ENCODE measurements at places on chromosomes 1 and 21. TPM values are rescaled to one million over a fixed set of nuclear protein-coding genes. Genes with fewer than 3 reads are reported as not detected.

Gene HMGN2
- total RNA-seq: 295 TPM

GRCh38 chr1:235843461-235843961 is 23.2 kb downstream of the LYST start:
- H3K4me1 ChIP-seq: peaks cover 5% of the 10 kb centered on the region
- no peaks in the 10 kb centered on the region for H3K27me3 ChIP-seq
- peaks cover 4% of the 10 kb centered on the region for H3K36me3 ChIP-seq
- H3K4me3 ChIP-seq: no peak overlapping the region
- no peak overlapping the region for H3K27ac ChIP-seq
- no peak for DNase-seq

GRCh38 chr1:96521994-96522760 is 199.4 kb upstream of the PTBP2 start:
- no peaks in the 10 kb centered on the region for H3K27me3 ChIP-seq
- peaks cover 20% of the 10 kb centered on the region for H3K4me1 ChIP-seq
- H3K36me3 ChIP-seq: no peaks in the 10 kb centered on the region
- no peak overlapping the region for H3K4me3 ChIP-seq

DNA sequence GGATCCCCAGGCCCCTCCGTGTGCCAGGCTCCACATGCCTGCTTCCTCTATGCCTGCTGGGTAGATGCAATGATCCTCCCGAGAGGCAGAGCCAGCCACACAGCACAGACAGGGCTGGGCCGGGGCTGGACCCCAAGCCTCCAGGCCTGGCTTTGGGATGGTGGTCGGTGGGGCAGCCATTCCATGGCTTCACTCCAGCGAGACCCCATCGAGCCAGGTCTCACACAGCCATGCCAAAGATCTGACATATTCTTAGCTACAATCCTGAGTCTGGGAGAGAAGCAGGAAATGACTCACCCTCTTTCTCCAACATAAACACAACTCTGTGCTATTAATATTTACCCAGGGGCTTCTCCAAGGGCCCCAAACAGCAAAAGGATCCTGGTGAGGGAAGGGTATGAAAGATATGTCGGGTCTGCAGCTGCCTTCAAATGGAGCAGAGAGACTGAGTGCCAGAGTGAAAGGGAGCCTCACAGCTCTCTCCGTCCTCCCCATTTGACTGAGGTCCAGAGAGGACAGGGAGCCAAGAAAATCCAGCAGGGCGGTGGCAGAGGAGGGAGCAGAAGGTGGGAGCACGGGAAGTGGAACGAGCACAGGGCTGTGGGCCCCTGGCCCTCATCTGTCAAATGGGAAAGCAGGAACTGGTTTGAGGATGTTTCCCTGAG is 639.5 kb downstream of the MATN1 start:
- peak overlapping the region; percentile 18 for H3K4me3 ChIP-seq
- peaks cover 34% of the 10 kb centered on the region for H3K4me1 ChIP-seq
- H3K27ac ChIP-seq: peak overlapping the region; percentile 96

Gene FCRLB
- total RNA-seq: 0.27 TPM

- no peak overlapping the region for H3K27ac ChIP-seq
- H3K4me3 ChIP-seq: no peak overlapping the region
- no peaks in the 10 kb centered on the region for H3K27me3 ChIP-seq
- no peaks in the 10 kb centered on the region for H3K4me1 ChIP-seq
Measured at GRCh38 chr1:152972196-152972886, 1.9 kb downstream of the SPRR4 start.

Gene NUDT4B
- 0.68 TPM for total RNA-seq

Gene C4BPA
- not detected for total RNA-seq

DNA sequence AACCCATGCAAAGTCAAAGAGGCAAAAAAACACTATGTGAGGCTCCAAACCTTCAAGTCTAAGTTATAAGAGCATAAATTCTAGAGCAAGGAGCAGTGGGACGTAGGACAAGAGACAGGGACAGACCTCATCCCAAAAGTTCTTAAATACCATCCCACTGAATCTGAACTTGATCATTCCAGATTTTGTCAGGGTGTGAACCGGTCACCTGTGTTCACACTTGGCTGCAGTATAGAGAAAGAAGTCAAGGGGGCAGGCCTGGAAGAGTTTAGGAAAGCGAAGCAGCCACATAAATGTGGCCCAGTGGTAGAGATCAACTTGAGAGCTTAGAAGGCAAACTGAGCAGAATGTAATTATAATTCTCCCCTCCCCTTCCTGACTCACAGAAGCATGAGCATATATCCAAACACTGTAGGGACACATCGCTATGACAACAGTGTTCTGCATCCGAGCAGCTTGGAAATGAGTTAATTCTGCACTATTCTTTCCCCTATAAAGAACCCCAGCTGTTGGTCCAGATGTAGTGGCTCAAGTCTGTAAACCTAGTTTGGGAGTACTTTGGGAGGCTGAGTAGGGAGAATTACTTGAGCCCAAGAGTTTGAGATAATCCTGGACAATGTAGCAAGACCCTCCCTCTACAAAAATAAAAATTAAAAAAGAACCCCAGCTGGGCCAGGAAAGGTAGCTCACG is 2.7 kb downstream of the AKR7A2 start:
- H3K4me1 ChIP-seq: peaks cover 32% of the 10 kb centered on the region
- DNase-seq: no peak
- H3K27ac ChIP-seq: no peak overlapping the region
- peaks cover 38% of the 10 kb centered on the region for H3K36me3 ChIP-seq
- no peaks in the 10 kb centered on the region for H3K27me3 ChIP-seq

GRCh38 chr1:183301239-183301638 is 115.2 kb downstream of the LAMC2 start:
- H3K4me1 ChIP-seq: peaks cover 19% of the 10 kb centered on the region
- no peaks in the 10 kb centered on the region for H3K27me3 ChIP-seq
- no peak overlapping the region for H3K4me3 ChIP-seq

Gene THRAP3
- total RNA-seq: 117 TPM

Gene GJA4
- total RNA-seq: not detected

GRCh38 chr1:154767315-154768240 is 102.5 kb downstream of the KCNN3 start:
- H3K4me1 ChIP-seq: peaks cover 13% of the 10 kb centered on the region
- no peak overlapping the region for H3K4me3 ChIP-seq
- peak; percentile 88 for DNase-seq
- peaks cover 45% of the 10 kb centered on the region for H3K27me3 ChIP-seq

DNA sequence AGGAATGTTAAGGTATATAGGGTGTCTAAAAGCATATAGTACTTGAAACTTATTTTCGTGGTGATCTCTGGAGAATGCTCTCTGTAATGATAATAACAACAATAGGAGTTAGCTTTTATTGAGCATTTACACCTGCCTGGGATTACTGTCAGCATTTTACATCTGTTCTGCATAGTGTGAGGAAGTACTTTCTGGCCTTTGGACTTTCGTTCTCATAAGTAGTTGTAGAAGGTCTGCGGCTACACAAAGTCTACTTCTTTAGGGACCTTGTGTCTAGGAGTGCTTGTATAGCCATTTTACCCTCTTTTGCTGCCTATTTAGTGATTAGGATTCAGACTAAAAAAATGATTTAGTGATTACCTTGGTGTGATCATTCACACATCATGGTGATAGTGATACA is 103.6 kb upstream of the GPR52 start:
- DNase-seq: no peak
- H3K27ac ChIP-seq: no peak overlapping the region
- no peaks in the 10 kb centered on the region for H3K27me3 ChIP-seq
- no peak overlapping the region for H3K4me3 ChIP-seq
- no peaks in the 10 kb centered on the region for H3K4me1 ChIP-seq
- H3K36me3 ChIP-seq: peaks cover 3% of the 10 kb centered on the region

GRCh38 chr1:69269491-69269890 is 298.2 kb upstream of the LRRC7 start:
- no peaks in the 10 kb centered on the region for H3K4me1 ChIP-seq
- H3K36me3 ChIP-seq: no peaks in the 10 kb centered on the region
- H3K4me3 ChIP-seq: no peak overlapping the region
- DNase-seq: no peak
- no peak overlapping the region for H3K27ac ChIP-seq

GRCh38 chr21:39852021-39852721 is 15.1 kb upstream of the PCP4 start:
- H3K4me1 ChIP-seq: no peaks in the 10 kb centered on the region
- H3K27me3 ChIP-seq: no peaks in the 10 kb centered on the region
- no peak overlapping the region for H3K4me3 ChIP-seq
- DNase-seq: no peak
